ENCODE measurements at places on chromosomes 16 and 17. TPM values are rescaled to one million over a fixed set of nuclear protein-coding genes. Genes with fewer than 3 reads are reported as not detected.

- no peak for DNase-seq
Observed at GRCh38 chr16:7744546-7745264, 412.1 kb downstream of the RBFOX1 start.

DNA sequence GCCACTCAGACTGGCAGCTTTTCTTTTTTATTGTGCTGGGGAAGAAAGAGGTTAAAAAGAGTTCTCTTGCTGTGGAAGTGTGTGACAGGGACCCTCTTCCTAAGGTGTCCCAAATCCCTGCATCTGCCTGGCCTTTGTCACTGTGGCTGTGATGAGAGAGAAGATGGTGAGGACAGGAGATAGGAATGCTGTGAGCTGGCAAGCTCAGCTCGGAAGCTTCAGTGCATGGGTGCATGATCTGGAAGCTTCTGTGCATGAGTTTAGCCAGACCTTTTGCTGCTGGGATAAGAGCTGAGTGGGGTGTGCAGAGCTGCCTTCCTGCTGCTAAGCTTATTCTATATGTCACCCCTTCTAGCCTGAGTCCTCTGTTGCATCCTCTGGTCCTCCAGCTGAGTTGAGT is 103.3 kb upstream of the CACNG3 start:
- no peak for DNase-seq

DNA sequence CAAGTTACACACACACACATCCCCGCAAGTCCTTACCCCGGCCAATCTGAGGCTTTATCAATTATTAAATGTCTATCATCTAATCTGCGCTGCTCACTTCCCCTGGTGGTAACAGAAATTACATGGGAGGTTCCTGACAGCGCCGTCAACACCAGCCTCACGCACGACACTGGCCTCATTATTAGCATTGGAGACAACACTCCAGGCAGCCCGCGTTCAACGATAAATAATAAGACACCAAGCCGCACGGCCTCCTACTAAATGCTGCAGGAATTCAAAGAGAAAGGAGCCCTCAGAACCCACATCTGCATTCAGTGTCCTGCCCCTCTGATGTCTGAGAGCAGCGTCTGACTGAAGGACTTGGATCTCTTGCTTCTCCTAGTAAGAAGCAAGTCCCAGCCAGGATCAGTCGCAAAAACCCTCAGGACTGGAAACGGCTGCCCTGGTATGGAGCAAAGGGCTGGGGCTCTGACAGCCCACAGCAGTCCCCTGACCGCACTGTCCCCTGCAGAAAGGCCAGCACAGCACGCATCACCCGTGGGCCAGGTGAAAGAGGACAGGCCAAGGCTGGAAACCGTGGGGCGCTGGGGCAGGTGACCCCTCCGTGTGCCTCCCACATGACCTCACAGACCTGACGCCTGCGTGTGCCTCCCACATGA is 7.6 kb upstream of the RPH3AL start:
- no peak for DNase-seq

DNA sequence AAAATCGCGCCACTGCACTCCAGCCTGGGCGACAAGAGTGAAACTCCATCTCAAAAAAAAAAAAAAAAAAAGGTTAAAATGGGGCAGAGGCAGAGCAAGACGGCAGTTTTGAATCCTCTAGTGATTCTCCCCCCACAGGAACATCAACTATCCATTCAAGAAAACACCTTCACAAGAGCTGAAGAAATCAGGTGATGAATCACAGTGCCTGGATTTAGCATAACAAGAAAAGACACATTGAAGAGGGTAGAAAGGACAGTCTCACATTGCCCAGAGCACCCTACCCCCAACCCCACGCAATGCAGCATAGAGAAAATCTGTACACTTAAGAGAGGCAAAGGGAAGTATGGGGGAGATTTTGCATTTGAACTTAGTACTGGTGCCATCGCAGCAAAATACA is 28.8 kb upstream of the RNF43 start:
- DNase-seq, result no peak

The IL32 gene
- 1,836 TPM for total RNA-seq

The CCL7 gene
- total RNA-seq, result not detected
